Caco-2 (cell line): ENCODE measurements at places on chromosomes 4 and X.

DNA sequence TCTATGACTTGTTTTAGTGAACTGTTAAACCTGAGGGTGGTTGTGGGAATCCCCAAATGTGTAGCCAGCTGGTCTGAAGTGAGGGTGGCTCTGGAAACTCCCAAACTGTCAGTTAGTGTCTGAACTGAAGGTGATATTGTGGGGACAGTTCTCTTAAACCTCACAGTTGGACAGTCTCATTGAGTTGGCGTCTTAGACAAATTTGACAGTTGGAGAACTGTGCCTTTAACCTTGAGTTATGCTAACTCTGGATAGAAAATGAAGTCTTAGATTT is 20.7 kb upstream of the CTSO start:
- DNase-seq: no peak

DNA sequence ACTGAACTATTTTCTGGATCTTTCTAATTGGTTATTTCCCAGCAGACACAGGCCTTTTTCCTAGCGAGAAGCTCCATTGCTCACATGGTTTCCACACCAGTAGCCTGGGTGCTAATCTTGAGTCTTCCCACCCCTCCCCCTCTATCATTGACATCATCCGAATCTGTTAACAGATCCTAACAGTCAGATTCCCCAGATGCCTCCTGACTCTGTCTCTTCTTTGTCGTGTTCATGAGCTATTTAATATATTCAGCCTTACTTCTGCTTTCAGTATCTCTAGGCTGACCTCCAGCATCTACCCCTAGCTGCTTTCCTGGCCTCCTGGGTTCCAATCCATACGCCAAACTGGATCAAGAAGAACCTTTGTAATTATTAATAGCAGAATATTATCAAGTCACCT is 85.0 kb downstream of the CLNK start:
- DNase-seq: no peak

- DNase-seq: no peak
These were observed 224.5 kb upstream of the PGRMC2 start for GRCh38 chr4:128512161-128512560.

GRCh38 chr4:122100508-122100907 is 51.6 kb upstream of the BLTP1 start:
- DNase-seq: no peak

DNA sequence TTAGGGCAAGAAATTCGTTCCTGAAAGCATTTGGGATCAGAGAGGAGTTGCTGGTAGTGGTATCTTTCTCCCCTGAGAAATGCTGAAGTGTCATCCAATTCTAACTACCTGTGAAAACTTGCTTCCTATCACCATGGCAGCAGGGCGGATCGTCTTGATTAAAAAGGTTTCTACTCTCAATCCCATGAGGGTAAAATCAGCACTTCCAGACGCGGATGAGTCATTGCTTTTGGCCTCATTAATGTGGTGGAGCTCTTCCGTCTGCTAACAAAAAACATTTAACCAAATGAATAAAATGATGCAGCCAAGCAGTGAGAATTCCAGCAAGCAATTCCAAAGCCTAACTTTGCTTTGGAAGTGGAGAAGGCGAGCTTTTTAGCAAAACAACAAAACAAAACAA is 325.6 kb downstream of the CAMK2D start:
- DNase-seq: no peak
